ENCODE measurements at places on chromosomes 7 and 10.

GRCh38 chr10:89332123-89332633, 4.4 kb downstream of the IFIT3 start:
- no peak for DNase-seq

- no peak for DNase-seq
Measured at GRCh38 chr7:123652406-123652805, 3.3 kb upstream of the LMOD2 start.

- DNase-seq = no peak
Measured at GRCh38 chr10:48839809-48840679, 99.6 kb downstream of the LRRC18 start.

DNA sequence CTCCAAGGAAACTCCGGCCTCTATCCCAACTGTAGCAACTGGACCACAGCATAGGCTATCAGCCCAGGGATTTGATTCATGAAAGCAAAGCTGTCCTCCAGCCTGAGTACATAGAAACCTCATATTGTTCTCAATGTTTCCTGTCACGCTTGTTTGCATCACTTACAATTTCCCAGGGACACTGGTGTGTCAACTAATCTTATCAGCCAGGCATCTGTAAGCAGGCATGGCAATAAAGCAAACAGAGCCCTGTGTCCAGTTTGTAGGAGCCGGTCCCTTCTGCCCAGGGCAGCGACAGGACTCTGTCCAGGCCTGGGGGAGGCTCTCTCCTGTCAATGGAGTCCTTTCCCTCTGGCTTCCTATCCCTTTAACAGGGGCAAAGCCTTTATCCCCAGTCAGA, 23.0 kb upstream of the CDHR3 start:
- no peak for DNase-seq

DNA sequence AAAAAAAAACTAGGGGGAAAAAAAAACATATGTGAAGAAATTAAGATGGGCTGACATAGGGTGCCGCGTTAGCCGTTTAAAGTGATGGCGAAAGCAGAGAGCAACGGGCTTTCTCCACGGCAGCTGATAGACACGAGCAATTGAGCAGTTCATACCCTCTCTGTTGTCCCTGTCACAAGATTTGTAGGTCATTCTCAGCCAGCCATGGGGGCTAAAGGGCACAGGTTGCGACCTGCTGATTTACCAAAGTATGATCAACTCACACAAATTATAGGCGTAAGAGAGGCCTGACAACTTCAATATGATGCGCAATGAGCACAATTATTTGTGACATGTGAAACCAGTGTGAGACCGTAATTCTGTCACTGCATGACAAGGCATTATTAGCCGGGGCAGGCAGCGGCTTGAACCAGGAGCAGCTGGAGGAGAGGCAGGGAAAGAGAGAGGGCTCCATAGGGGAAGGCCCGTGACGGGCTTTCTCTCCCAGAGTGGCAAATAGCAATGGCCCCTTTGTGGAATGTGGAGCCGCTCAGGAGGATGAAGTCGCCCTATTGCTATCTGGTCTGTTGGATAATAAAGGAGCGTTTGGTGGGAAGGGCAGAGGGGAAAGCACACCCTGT, 195.1 kb upstream of the HABP2 start:
- no peak for DNase-seq

DNA sequence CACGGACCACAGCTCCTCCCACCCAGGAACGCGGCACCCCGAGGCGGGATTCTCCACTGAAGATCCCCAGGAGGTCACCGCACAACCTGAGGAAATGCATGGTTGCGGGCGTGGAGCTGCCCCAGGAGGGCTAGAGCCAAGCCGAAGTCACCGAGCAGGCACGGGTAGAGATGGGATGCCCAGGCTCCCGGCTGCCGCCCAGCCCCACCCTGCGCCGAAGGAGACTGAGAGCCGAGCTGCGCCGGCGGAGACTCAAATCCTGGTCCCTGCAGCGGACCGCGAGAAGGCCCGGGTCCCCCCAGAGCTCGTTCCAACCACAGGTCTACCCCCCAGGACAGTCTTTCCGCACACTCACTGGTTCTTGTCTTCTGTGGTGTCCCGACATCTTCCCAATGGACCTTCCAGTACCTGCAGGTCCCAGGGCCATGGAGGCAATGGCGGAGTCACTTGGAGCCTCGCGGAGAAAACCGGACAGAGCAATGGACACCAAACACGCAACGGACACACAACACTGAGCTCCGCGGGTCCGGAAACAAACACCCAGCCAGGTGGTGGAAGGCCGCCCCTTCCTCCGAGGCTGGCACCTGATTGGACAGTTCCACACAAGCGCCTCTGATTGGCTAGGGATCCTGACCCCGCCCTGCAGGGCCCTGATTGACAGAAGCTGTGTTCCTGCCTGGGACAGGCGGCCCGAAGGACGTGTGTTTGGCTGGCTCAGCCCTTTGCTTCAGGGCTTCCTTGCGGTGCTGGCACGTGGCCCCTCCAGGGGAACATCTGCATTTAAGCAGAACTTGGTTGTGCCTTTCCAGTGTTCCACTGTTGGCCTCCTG, 331.9 kb upstream of the NUPR2 start:
- no peak for DNase-seq

All from NCI-H1694 treated with DMSO at 0.1 percent for 48 hours (cell line).